ENCODE measurements at places on chromosomes 2 and 18.

DNA sequence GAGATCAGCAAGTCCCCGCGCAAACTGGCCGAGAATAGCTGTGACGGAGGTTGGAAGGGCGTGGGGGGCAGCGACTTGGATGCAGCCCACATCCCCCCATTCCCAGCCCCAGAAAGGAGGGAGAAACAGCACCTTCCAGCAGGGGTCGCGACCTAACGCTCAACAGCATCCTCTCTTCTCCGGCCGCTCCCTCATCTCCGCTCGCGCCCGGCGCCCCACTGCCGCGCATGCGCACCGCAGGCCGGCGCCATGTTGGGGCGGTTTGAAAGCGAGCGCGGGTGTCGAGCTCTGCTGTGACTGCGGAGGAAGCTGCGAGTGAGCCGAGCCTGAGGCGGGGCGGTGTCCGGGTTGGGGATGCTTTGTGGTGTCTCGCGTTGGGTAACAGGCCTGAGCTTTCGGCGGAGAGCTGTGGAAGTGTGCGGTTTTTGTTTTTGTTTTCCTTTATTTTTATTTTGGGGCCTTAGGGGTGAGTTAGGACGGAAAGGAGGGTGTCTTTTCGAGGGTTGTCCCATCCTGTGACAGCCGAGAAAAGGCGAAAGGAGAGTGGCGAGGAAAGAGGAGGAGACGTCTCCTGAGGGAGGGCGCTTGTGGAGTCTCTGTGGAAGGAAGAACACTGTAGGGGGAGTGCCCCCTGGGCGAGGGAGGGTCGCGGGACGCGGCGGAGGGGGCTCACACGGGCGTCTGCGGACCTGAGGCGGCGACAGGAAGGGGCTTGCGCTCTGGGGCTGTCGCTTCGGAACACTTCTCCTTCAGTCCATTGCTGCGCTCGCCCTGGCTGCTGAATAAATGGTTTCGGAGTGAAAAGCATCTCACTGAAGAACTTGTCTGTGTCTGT lies at the start of the genes C18orf54 and STARD6:
C18orf54 (plus strand) TSS at position 247 of the 835 bp plus-strand sequence. CDS start 2,667 bp downstream, outside the sequence.
STARD6 (minus strand) TSS at position 199 of the 835 bp plus-strand sequence. CDS start 3,285 bp downstream, outside the sequence.
- DNase-seq, result peak; percentile 86

DNA sequence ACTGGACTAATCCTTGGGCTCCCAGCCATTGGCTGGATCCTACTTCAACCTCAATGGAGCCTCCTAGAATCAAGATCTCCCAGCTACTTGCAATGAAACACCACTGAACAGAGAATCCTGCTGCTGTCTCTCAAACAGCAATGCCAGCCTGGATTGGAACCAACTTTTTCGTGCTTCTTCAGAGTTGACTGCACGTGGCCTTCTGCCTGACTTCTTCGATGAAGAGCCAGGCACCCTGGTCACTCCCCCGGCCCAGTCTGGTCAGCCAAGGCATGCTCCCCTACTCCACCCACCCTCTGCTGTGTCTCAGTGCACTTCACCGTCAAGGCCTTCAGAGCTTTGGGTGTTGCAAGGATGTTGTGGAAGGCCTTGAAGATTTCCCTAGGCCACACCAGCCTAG lies 148.7 kb downstream of the CLIP4 start:
- no peak for DNase-seq

DNA sequence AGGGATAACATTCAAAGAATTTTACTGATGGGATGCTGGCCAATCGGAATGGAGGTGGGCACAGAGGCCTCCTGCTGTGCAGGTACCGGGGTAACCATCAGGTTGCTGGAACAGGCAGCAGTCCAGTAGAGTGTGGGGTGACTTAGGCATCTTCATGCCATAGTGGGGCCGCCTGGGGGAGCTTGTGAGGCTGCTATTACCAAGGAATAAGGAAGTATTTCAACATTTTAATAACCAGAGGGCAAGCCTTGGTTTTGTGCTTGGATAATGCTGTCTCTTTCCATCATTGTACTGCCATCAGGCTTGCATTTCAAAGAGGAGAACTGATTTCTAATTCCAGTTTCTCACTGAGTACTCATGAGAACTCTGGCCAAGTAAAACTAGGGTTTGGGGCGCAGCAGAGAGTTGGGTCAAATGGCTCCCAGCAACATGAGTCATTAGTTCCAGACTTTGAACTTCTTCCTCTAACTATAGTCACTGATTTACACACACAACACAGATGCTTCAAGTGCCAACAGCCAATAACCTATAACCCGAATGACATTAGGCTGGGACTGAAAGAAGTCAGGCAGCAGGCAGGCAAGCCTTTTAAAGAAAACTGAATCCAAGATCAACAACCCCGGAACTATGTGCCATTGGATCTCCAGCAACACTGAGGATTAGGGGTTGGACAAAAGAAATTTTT lies 56.1 kb upstream of the FHL2 start:
- no peak for DNase-seq

- DNase-seq, result no peak
Measured at GRCh38 chr2:46998551-46998950, 82.9 kb upstream of the MCFD2 start.

DNA sequence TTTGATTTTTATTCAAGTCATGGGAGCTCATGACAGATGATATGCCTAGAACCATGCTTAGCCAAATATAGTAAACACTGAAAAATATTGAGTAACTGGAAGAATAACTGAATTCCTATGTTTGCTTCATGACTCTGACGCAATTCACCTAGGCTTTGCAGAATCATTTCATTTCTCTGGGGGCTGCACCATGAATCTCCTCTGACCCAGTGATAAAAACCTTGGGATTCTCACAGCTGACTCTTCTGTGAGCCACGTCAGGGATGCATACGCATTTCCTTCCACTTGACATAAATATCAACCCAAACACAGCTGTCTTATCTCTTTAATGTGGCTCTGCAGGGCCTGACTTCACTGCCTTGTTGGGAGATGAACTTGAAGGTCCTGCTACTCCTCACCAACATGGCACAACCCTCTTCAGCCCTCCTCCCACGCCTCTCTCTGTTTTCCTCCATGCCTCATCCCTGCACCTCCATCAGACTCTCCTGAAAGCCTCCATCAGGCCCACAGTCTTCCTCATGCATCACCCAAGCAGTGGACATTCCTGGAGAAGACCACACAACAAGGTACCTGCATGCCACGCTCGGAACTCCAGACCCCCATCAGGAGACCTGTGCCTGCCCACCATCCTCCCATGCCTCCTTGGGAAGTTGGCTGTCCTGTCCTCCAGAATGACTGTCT lies 29.8 kb downstream of the COL6A3 start:
- DNase-seq, result no peak

GRCh38 chr2:101706819-101707177 lies 9.3 kb downstream of the MAP4K4 start:
- DNase-seq, result no peak

GRCh38 chr2:226030788-226031646 lies 631.5 kb downstream of the NYAP2 start:
- peak; percentile 82 for DNase-seq

DNA sequence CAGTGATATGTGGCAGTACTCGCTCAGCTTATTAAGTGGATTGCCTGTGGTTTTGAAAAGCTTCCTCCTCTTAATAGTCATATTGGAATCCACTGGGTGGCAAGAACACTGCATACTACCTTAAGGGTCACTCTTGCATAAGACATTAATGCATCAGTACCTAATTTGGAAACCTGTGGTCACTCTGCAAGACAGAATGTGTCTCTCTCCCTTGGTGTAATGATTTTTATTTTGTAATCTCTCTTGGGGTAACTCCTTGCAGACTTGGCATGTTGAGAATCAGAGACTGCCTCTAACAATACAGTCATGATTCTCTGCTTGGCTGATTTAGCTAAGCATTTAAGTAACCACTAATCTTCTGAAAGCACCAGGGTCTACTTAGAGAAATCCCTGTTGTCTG lies 33.0 kb upstream of the IER3IP1 start:
- no peak for DNase-seq

DNA sequence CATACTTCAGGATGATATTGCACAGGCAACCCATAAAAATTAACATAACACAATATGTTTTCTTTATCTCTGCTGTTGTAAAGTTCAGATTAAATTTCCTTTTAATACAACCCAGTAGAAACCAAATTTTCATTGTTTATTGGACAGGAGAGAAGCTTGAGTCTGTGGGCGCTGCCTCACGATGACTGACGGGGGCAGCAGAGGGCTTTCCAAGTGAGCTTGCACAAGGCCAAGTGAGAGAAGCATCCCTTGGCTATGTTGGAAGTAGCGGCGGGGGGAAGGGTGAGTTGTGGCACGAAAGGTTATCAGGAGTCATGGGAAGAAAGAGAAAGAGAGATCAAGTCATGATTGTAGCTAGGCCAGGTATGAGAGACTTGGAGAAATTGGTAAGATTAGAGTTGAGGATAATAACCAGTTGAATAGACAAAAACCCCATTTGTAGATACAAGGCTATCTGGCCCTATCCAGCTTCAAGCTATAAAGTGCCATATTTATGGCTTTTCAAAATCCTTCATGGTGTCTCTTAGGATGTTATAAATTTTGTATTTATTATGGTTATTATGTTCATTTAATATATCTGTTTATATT lies 413.7 kb upstream of the FAM98A start:
- DNase-seq, result peak; percentile 81

- peak; percentile 27 for DNase-seq
Measured at GRCh38 chr2:143575340-143575739, 446.1 kb downstream of the ARHGAP15 start.

DNA sequence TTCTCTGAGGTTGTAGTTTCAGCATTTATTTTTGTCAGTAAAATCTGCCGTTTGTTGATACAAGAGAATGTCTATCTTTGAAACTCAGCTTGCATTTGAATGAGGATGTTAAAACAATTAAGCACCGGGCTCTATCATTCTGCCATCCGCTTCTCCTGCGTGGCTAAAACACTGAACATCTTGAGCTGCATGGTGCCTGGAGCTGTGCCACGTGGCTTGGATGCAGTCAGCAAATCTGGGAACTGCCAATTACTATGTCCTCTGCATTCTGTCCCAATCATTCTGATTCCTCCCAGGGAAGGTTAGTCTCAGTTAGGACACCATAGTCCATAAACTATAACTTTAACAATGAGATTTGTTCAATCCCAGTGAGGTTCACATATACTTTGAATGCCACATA lies 598.4 kb downstream of the FBXO15 start:
- DNase-seq, result no peak

DNA sequence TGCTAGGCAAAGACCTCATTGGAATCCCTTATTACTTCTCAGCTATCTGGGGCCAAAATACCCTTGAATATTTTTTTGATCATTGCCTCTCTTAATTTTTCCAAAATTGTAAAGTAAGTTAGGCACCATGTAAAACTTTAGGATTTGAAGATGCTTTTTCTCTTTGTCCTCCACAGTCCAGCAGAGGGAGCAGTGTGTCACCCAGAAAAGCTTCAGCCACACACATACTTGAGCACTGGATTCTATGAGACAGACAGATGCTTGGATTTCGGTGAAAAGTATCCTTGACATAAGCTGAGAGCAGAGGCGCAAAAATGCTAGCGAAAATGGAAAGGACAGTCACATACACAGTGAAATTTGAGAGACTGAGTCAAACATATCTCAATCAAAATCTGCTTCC lies 74.7 kb upstream of the KCNJ3 start:
- peak; percentile 55 for DNase-seq

DNA sequence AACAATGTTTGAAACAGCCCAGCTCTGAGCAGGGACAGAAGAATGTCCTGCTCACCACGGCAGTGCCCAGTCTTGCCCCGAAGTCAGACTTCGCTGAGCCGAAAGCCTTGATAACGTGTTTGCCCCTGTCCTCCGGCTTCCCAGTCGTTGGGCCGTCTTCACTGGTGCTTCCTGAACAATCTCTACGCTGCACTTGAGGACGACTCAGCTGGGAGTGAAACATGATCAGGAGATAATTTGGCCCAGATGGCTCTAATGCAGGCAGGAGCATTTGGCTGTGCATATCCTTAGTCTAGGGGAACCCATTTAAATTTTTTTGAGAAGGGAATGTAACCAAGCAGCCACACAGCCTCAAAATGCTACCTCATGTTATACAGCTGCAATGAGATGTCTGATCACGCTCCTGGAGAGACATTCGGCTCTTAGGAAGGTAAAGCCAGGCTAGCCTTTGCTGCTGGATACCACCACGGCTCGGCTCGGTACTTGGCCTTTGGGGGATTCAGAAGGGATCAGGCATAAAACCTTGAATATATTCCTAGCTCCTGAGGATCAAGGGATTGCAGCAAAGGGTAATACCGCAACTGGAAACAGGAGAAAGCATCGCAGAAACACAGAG lies 43.6 kb downstream of the FECH start:
- DNase-seq, result no peak

GRCh38 chr2:142750858-142751257 lies 126.6 kb upstream of the KYNU start:
- DNase-seq, result no peak

GRCh38 chr18:27413495-27414401 lies 228.6 kb upstream of the CHST9 start:
- no peak for DNase-seq

DNA sequence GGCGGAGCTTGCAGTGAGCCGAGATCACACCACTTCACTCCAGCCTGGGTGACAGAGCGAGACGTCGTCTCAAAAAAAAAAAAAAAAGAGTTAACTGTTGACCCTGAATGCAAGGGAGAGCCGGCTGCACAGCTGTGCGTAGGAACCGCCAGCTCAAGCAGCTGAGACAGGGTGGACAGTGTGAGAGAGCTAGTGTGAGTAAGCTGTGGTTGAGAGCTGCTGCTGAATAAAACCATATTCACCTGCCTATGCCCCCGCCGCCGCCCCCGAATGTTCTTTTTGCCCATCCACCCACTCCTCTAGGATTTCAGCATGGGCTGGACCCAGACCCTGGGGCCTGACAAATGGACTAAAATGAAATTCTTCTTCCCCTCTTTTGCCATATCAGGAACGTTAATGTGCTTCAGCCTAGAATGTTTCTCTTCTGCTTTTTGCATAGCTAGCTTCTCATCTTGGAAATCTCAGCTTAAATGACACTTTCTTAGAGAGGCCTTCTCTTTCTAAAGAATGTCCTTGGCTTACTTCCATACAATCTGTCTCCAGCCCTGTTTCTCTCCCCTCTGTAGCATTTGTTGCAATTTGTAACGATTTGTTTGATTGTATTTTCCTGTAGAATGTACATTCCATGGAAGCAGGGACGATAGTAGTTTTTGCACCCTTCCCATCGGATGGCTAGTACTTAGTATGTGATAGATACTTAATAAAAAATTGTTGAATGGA lies 142.7 kb downstream of the KLHL14 start:
- DNase-seq, result no peak

DNA sequence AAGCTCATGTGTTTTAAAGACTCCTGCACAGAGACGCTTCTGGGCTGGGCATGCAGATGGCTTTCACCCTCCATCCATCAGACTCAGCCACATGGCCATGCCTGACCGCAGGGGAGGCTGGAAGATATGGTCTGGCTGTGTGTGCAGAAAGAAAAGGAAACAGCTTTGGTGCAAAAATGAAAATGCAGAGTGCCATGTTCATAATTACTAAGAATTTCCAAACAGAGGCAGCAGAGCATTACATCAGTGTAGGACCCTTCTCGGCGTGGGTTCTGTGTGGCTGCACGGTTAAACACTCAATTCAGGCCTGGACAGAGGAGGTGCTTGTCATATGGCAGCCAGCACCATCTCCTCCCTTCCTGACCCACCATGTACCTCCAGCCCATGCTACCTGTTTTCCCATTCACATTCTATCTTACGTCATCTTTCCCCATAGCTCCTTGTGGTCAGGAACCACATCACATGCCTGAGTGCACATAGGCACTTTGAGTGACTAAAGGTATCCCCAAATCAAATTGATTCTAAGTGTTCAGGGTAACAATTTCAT lies 200.3 kb upstream of the ID2 start:
- no peak for DNase-seq

GRCh38 chr2:91748902-91749301 lies 3057.4 kb downstream of the RPIA start:
- no peak for DNase-seq

Measured in NT2/D1 (cell line).